ENCODE measurements at places on chromosomes 5 and 9.

DNA sequence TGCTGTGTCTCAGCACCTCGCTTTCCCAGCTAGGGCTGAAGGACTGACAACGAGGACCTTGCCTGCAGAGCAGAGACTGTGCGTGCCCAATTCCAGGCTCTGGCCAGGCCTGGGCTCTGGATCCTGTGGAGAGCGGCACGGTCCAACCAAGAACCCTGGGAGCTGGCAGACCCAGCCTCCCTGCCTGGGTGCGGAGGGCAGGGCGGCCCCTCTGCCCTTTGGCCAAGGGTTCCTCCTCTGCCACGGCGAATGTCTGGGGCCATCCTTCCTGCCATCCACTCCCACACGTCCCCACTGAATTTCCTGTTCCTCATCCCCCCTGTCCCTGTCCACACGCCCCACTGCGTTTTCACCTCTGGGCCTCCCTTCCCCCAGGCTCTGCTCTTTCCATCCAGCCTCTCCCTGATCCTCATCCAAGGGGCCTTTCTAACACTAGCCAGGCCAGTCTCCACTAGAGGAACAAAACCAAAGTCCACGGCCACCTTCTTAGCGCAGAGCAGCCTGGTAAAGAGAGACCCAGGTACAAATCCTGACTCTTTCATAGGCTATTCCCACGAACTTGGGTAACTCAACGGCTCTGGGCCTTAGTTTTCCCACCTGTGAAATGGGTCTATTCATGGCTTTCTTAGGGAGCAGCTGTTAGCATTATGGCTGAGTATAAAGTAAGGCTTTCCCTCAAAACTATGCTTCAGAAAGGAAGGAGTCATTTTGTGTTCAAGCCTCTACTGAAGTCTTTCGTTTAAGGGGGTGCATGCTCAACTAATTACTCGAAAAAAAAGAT is 95.5 kb upstream of the PHYKPL start:
- DNase-seq = no peak

DNA sequence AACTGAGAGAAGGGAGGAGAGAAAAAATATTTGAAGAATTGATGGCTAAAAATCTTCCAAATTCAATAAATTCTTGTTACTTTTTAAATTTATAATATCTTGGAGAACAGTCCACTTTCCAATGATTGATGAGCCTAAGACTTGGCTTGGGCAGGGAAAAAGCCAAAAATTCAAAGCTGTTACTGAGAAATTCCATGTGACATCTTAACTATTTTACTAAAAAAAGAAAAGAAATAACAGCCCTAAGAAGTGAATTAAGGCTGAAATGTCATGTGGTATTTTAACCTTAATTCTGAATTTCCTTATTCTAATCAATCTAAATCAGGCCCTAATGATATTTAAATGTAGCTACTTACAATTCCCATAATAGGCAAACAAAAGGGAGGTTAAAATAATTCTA is 53.4 kb downstream of the CETN3 start:
- no peak for DNase-seq

DNA sequence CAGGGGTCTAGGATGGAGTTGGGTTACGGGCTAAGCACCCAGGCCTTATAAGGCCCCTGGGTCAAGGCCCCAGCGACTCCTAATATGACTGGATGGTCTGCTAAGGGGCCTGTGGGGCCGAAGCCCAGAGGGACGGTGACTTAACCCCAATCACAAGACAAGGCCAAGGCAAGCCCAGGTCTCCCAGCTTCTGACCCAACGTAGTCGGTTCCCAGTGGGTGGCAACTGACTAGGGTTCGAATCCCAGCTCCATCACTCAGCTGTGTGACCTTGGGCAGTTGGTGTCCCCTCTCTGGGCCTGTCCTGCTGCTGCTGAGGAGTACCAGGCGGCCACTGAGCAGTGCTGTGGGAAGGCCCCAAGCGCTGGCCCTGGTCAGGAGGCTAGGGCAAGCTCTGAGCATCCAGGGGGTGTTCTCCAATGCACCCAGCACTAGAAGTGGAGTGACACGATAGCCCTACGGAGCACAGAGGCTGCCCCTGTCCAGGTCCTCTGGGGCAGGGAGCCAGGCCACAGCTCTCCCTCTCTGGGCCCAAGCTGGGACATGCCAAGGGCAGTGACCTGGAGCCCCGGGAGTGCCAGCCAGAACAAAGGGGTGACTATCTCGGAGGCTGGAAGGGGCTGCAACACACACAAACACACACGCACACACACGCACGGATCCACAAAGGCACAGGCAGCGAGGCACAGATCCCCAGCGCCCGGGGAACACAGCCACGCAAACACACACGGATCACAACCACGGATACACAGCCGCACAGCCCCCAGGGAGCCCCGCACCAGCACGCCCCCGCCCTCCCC is 512 bp downstream of the AK1 start:
- no peak for DNase-seq

GRCh38 chr5:16392718-16393117 is 72.9 kb downstream of the ZNF622 start:
- no peak for DNase-seq

All from neuronal stem cell (in vitro differentiated cells).